Stimulated activated CD8-positive, alpha-beta memory T cell treated with anti-CD3 and anti-CD28 coated beads, Interleukin-4, amount 100 ng/mL, for 4 hours (primary cell): ENCODE measurements at places on chromosomes 2 and 18.

- DNase-seq = no peak
These were observed 381.6 kb downstream of the SUCLG1 start for GRCh38 chr2:84077496-84077895.

DNA sequence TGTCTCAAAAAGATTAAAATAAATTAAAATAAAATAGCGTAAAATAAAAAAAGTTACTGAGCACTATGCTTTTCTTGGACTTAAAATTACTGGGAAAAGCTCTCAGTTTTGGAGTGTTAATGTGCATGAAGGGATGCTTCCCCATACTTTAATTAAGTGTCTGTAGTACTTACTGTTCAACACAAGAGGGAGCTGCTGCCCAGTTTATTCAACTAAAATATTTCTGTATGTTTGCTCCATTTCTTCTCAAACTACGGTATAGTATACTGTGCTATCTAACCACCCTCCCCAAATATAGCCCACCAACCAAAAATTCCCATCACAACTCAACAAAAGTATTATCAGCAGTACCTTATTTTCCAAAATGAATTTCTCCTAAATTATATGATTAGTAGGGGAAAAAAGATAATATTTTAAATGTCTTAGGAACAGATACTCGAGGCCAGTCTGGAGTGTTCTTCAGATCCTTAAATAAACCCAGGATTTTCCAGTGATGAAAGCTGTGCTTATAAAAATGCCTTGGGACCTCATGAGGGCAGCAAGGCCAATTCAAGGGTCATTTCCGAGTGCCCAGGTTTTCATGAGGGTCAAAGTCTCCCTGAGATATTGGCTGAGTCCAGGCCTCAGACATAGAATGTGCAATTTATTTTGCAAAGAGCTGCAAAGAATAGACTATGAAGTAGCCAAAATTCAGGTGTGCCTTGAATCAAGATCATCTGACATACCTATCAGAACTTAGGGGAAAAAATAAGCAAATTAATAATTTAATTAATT is 64.1 kb downstream of the CHRNA1 start:
- no peak for DNase-seq

DNA sequence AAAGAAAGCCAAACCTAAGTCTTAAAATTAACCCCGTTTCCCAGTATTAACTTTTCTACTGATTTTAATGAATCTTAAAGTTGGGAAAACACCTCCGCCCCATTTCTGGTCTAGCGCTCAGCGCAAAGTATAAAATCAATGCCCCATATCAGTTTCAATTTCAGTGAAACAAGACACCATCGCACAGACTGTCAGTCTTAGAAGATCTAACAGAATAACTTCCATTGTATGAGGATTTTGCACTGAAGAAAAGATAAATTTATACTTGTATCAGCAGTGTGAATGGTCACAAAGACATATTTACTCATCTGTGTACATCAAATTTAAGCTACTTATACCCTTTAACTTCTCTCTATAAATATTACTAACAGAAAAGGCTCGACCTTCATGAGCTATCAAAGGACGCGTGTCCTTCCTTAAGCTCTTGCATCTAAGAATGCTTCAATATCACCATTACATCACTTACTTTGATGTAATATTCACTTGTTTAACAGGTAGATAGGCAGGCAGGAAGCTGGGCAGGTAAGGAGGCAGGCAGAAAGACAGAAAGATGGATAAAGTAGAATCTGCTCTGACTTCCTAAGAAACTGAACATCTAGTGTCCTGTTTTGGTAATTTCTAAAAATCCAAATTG is 183.0 kb downstream of the TCF4 start:
- no peak for DNase-seq

- DNase-seq = no peak
These were observed 29.2 kb upstream of the ACVR1C start for GRCh38 chr2:157657858-157658257.

GRCh38 chr2:204197336-204198005 is 260.9 kb downstream of the ICOS start:
- DNase-seq = no peak

DNA sequence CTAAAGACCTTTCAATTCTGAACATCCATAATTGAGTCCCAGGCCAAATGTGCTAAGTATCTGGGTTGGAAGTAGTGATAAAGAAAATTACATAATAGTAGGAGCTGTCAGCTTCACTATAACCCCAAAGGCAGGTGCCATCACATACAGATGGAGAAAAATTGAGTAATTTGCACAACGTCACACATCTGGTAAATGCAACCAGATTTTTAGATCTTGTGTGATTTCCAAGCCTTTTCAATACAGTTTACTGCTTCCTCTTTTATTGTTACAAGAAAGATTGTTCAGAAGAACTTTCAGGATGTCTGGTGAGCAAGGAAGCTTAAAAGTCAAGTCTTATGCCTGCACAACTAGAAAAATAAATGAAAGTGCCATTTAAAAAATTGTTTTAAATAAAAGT is 62.3 kb downstream of the UBE2E3 start:
- no peak for DNase-seq

DNA sequence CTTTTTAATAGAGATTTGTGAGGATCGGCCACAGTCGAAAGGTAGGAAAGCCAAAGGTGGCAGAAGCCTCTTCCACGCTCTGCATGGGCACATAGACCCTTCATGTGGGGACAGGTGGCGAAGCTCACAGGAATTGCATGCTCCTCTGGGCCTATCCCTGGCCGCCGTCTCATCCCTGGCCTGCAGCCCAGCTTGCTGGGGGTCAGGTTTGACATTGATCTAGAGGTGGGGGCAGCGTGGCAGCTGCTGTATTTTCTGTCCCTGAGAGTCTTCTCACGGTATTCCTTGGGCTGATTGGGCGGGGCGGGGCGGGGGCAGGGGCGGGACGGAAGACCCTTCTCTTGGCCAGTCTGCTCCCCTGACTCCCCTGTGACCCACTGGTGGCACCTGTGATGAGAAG is 48.9 kb downstream of the STK25 start:
- DNase-seq = no peak

DNA sequence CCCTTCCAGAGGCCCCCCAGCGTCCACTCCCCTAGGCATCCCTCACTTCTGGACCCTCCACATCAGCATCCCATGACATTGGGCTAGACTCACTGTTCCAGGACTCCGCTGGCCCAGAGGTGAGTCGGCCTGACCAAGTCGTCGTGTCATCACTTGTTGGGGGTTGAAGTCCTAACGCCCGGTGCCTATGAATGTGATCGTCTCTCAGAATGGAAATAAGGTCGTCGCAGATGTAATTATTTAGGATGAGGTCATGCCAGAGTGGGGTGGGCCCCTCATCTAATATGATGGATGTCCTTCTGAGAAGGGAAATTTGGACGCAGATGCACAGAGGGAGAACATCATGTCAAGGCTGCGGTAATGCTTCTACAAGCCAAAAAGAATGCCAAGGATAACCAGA is 142.7 kb downstream of the AGAP1 start:
- no peak for DNase-seq

- no peak for DNase-seq
These were observed 163.1 kb downstream of the ANTXR1 start for GRCh38 chr2:69175790-69176715.

DNA sequence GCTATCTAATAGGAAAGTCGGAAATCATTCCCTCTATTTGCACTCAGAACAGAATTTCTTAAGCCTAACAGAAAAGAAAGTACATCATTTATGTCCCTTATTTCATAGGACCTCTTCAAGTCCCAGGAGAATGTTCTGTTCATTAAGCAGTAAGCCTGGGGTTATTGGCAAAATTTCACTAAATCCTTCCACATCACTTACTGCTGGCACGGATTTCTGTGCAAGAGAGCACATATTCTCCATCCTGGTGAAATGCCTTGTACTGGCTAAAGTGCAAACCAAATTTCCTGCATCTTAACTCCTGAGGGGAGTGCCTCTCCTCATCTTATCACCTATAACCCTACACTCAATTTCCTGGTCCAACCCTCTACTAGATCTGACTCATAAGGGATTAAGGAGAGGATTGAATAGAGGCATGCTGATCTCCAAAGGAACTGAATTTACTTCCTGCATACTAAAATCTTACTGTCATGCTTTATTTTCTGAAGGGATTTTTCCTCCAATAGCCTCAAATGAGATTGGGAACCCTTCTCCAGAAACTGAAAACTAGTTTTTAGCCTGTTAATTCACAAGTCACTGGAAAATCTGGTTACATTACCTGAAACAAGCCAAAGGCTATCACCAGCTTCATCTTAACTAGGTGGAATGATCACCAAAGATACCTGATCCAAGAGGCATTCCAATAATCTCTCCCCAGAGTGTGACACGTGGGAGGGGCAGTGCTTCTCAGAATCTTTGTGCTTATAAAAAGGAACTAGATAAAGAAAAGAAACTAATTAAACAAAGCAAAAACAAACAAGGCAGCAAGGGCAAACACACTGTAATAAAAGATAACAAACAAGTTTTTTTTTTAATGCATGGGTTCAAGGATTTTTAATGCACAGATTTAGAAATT is 311.1 kb downstream of the NR4A2 start:
- DNase-seq = no peak

DNA sequence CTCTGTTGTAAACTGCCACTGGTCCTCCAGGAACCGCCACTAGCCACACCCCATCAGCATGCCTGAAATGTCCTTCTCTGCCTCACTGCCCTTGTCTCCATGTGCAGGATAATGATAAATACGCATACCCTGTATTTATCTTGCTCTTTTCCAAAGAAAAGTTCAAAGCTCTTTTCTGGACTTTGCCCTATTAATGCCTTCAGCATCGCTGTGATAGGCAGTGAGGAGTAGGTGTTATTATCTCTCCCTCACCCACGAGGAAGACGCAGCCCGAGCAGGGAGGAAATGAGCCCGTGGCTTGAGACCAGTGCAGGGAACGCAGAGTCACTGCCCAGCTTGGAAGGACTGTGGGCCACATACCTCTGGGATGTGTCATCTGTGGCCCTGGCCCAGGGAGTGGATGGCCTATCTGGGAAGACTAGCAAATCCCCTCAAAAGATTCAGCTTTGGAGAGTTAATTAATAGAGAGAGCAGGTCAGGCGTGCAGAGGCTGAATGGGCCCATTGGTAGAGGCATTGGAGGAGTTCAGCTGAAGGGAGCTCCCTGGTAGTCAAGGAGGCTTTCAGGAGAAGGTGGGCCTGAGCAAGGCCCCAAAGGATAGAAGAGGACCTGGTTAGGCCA is 39.5 kb upstream of the MCFD2 start:
- no peak for DNase-seq

DNA sequence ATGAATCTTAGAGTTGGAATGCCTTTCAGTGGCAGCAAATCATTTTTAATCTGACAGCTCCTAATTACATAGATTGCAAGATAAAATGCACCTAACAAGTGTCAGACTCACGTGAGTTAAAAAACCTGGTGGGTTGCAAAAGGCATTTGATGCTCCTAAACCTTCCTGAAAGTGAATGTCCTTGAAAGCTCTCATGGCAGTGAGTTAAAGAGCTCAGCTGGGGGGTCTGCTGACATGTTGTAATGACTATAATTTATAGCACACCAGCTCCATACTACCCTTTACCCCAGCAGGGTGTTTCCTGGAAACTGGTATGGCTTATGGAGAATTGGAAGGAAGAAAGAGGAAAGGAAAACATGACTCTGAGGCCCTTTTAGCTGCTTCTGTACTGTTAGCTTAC is 91.9 kb upstream of the CAVIN2 start:
- DNase-seq = no peak

DNA sequence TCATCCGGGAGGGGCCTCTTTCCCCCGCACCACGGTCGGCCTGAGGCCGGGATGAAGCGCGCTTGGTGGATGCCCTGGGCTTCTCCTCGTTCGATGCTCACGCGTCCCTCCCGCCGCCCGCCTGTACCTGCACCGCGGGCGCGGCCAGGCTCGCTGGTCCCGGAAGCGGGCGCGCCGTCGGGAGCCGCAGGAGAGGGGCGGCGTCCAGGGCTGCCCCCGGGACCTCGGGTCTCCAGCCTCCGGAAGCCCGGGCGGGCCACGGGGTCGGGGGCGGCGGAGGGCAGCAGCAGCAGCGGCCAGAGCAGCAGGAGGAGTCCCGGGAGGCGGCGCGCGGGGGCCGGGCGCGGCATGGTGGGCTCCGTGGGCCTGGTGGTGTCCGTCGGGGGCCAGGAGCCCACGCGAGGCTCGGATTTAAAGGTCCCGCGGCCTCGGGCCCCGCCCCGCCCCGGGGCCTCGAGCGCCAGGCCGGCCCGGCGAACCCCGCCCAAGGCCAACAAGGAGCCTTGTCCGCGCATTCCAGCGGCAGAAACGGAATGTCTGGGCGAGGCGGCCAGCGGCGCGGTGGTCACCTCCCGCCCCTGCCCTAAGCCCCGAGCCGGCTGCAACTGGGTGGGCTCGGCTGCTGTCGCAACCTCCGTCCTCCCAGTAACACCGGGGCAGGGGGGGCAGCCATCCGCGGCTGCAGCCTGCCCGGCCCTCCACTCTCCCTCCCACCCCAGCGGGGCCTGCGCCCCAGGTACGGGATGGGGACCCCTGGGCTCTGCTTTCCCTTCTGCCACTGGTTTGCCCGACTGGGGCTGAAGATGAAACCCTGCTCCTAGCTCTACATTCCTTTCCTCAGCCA is at the start of gene MATN3:
Gene MATN3, minus strand, starts transcription at position 387 of the 844 bp plus-strand sequence. Its CDS starts 37 bp downstream, at position 350.
- no peak for DNase-seq

DNA sequence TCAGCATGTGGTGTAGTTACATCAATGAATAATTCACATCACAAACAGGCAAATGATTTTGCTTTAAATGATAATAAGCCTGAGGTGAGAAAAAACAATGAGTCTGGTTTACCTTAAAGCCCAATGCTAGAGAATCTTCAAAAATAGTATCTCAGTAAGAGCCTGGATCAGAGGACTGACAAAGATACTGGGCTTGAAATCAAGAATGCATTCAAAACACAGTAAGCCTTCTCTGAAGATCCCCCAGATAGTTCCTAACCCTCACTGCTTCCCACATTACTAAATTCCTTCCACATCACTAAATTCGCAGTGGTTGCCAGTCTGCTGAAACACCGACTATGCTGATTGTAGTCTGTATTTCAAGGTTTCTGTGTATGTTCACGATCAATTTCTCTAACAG is 514.9 kb downstream of the SUCLG1 start:
- no peak for DNase-seq

DNA sequence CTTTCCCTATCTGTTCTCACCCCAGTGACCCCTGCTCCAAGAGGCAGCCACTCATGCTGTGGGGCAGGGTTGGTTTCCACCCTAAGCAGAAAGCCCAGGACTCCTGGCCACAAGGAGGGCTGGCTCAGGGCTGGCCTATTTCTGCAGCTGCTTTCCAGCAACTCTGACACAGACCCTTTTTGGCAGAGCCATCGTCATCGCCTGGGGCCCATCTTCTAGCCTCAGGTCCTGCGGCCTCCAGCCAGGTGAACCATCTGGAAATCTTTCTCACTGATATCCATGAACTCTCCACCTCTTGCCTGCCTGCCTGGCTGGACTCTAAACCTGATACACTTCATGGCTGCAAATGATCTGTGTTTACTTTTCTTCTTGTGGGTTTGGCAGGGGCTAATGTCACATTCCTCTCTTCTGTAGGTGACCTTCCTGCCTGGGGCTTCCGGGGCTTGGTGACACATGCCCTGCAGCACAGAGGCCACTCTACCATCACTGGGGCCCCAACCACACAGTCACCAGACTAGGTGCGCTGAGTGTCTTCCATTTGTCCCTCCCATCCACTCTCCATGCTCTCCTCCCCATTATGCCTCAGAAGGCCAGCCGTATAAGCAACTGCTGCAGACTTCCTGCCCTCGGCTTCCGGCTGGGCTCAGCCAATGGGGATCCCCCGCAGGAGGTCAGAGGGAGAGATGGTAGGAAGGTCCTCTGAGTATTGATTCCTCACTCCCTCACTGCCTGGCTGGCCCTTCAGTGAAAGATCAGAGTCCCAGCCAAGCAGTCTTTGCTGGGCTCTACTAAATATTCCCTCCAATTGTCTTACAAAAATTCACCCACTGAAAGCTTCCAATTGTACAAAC is 9.7 kb upstream of the COPS8 start:
- DNase-seq = no peak

GRCh38 chr2:122523143-122523542 is 767.7 kb downstream of the TSN start:
- no peak for DNase-seq

- no peak for DNase-seq
These were observed 24.5 kb downstream of the MALT1 start for GRCh38 chr18:58695772-58696171.
